Bronchus fibroblast of lung (primary cell): ENCODE measurements at places on chromosomes 1 and 21. TPM values are rescaled to one million over a fixed set of nuclear protein-coding genes. Genes with fewer than 3 reads are reported as not detected.

ZBTB18 gene
- total RNA-seq, result 4.6 and 5.9 TPM in 2 replicates

SAMSN1 gene
- not detected in 2 replicates for total RNA-seq

AMPD1 gene
- not detected in 2 replicates for total RNA-seq

SLC44A5 gene
- under 0.01 TPM in 1 of 2 replicates, not detected in the other for total RNA-seq

TSSK3 gene
- under 0.01 TPM in 1 of 2 replicates, not detected in the other for total RNA-seq

SRSF10 gene
- 74.0 and 86.8 TPM in 2 replicates for total RNA-seq

ATP1A2 gene
- 0.50 and 1.5 TPM in 2 replicates for total RNA-seq

TMEM51 gene
- total RNA-seq, result 6.6 and 7.0 TPM in 2 replicates

GPR52 gene
- not detected in 2 replicates for total RNA-seq

CYP4B1 gene
- not detected in 2 replicates for total RNA-seq

ADCY10 gene
- not detected in 2 replicates for total RNA-seq

TMEM125 gene
- not detected in 2 replicates for total RNA-seq

C1QTNF12 gene
- total RNA-seq, result 0.17 and 0.59 TPM in 2 replicates

CCSAP gene
- total RNA-seq, result 4.2 and 6.1 TPM in 2 replicates

MTMR11 gene
- 8.7 and 9.5 TPM in 2 replicates for total RNA-seq

GPR37L1 gene
- not detected in 2 replicates for total RNA-seq

MTHFR gene
- 13.8 and 15.3 TPM in 2 replicates for total RNA-seq

C1orf87 gene
- under 0.01 TPM in 1 of 2 replicates, not detected in the other for total RNA-seq

NUCKS1 gene
- 65.3 and 89.8 TPM in 2 replicates for total RNA-seq

CLDN17 gene
- not detected in 2 replicates for total RNA-seq

S100A2 gene
- 4.5 and 10.8 TPM in 2 replicates for total RNA-seq

TMEM234 gene
- 8.2 and 11.9 TPM in 2 replicates for total RNA-seq

ANKRD35 gene
- 6.8 and 7.4 TPM in 2 replicates for total RNA-seq

FCGR3A gene
- total RNA-seq, result not detected in 2 replicates

KRTAP19-1 gene
- total RNA-seq, result not detected in 2 replicates

GBP2 gene
- total RNA-seq, result 1.9 and 2.5 TPM in 2 replicates

OR2M3 gene
- not detected in 2 replicates for total RNA-seq

RBM15 gene
- 21.4 and 22.4 TPM in 2 replicates for total RNA-seq

SLC39A1 gene
- 112 and 118 TPM in 2 replicates for total RNA-seq

PRAMEF15 gene
- not detected in 2 replicates for total RNA-seq

GNAT2 gene
- total RNA-seq, result 0.30 TPM in 1 of 2 replicates, not detected in the other

SPRR2E gene
- not detected in 2 replicates for total RNA-seq

KIF17 gene
- 1.0 and 1.8 TPM in 2 replicates for total RNA-seq

TNFRSF1B gene
- total RNA-seq, result 9.4 and 11.9 TPM in 2 replicates

SLC35F3 gene
- not detected in 2 replicates for total RNA-seq

GBP7 gene
- total RNA-seq, result not detected in 2 replicates
